ENCODE measurements at places on chromosomes 6 and 20.
A peak's percentile ranks its signal among the peaks of the same experiment; 100 is the strongest.

DNA sequence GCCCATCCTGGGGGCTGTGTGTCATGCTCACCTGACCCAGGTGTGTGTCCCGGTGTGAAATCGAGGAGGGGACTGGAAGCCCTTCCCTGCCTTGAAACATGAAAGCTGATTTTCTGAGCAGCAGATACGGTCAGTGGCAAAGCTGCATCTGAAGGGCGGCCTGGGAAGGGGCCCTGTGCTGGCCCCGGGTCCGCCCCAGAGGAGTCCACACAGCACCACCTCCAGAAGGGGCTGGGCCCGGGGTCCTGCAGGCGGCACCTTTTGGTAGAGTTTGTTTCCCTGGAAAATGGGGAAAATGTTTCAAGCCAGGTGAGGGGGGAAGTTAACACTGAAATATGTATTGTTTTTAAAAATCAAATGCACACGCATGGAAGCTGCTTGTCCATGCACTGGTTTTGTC lies 20.8 kb downstream of the UCKL1 start:
- DNase-seq = no peak

- no peak for DNase-seq
These were observed 256.2 kb downstream of the FNDC1 start for GRCh38 chr6:159425421-159425820.

DNA sequence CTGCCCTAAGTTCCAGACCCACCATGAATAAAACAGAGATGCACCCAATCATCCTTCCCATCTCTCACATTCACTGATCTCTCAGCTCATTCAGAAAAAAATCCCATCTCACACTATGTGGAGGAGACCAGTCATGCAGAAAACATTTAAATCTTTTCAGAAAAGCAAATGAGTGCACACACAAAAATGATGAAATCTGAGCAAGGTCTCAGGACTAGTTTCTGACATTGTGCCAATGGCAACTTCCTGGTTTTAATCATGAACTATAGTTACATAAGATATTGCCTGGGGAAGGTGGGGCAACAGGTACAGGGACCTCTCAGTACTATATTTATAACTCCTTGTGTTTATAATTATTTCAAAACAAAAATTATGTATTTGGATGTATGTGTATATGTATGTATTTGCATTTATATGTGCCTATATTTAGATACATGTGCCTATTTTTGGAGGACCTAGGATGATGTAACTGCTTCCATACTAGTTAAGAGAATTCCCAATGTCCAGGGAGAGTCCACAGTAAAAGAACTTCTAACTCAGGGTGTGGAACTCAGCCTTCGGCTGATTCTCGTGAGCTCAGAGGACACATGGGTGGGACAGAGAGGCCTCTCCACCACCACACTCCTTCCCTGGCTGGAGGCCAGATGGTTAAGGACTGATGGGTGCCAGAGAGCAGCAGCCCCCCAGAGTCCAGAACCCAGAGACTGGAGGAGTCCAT lies 71.7 kb upstream of the MAP3K4 start:
- no peak for DNase-seq

DNA sequence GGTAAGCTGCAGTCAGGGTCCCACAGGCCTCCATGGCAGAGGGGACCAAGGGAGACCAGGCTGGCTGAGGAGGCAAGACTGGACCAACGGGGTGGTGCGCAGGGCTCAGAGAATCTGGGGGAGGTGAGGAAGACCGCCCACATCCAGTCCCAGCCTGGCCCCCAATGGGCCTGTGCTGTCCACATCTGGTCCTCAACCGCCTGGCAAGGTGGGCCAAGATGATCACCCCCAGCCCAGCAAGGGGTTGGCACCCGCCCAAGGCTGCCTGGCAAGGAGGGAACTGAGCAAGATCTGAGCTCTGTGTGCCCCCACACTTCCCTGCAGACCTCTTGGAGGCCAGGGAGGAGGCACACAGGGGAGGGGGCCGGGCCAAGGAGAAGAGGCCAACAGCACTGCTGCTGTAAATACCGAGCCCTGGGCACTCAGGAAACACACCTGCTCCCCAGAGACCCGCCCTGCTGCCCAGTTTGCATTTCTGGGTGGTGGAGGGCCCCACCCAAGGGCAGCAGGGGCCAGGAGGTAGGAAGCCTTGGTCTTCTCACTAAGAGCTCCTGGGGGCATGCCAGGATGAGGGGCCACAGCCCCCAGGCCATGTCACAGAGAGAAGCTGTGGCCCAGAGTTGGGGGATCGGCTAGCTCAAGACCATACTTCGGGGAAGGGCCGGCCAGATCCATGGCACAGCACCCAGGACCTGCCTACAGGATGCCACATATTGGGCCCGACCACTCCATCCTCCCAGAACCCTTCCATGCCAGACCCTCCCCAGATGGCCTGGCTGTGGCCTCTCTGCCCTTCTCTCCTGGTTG lies 109.6 kb downstream of the ASXL1 start:
- DNase-seq = no peak

GRCh38 chr6:105993341-105994117 lies 92.6 kb upstream of the PRDM1 start:
- peak; percentile 27 for DNase-seq

GRCh38 chr6:164023535-164023934 lies 609.0 kb downstream of the QKI start:
- no peak for DNase-seq

DNA sequence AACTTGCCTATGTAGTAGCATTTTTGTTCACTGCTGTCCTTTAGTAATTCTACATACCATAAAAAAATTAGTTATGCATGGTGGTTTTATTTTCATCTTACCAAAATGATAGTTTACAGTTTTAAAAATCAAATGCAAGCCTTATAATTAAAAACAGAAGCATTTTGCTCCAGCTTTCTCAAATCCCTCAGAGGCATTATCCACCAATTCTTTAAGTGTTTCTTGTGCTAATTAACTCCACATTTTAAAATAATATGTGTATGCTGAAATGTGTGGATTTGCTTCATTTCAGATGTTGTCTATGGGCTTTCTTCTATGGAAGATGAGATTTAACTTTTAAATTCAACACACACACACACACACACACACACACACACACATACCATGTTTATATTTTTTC lies 49.3 kb downstream of the PCSK2 start:
- no peak for DNase-seq

GRCh38 chr20:19048995-19049501 lies 163.4 kb upstream of the SLC24A3 start:
- no peak for DNase-seq

GRCh38 chr20:3787324-3788014 lies 929 bp upstream of the CENPB start:
- DNase-seq = no peak

GRCh38 chr6:64872633-64873032 lies 834.4 kb downstream of the EYS start:
- DNase-seq = no peak

DNA sequence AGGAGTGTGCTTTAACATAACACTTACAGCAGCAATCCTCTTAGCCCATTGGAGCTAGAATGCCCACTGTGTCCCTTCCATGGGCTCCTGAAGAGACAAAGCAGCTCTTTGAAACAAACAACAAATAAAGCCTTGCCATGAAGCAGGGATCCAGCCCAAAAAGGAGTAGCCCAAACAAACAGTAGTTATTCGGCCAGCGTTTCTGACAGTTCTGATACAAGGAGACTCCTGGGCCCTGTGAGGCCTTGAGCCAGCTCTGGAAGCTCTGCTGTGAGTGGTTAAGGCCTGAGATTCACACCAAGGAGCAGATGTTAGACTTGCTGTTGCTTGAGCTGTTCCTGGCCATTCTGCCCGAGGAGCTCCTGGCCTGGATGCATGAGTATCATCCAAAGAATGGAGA lies 16.9 kb upstream of the ZSCAN16 start:
- DNase-seq = no peak

DNA sequence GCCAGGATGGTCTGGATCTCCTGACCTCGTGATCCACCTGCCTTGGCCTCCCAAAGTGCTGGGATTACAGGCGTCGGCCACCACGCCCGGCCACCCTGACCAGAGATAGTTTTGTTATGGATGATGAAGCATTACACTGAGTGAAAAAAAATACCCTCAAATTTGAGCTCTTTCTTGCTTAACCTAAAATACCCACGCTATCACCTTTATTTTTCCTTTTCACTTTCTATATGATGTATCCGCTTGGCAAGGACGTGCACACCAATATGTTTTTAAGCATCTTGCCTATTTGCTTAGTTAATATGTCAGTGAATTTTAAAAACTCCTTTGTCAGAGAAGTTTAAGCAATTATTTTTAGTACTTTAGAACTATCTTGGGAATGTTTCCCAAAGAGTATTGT lies 150.4 kb downstream of the INSM1 start:
- DNase-seq = no peak

DNA sequence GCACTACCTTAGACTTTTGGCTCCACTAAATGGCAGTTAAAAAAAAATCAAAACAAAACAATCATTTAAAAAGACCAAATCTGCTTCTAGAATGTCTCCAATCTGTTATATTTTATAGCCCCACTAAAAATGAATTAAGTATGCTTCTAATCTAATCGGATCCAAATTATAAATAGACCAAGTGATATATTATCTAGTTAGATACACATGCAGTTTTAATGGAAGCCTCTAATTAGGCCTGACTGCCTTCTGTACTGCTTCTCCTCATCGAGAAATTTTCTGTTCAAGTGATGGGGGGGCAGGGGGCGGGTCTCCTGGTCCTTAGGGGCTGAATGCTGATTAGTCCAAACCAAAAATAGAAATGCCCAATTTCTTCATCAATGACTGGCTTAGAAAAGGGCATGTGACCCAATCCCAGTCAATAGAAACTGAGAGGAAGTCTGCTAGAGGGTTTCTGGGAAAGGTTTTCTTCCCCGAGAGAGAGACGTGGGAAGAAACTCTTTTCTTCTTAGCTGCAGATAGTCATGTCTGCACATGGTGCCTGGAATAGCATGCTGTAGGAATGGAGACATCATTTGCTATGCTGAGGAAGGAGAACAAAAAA lies 6.9 kb downstream of the SESN1 start:
- DNase-seq = no peak

DNA sequence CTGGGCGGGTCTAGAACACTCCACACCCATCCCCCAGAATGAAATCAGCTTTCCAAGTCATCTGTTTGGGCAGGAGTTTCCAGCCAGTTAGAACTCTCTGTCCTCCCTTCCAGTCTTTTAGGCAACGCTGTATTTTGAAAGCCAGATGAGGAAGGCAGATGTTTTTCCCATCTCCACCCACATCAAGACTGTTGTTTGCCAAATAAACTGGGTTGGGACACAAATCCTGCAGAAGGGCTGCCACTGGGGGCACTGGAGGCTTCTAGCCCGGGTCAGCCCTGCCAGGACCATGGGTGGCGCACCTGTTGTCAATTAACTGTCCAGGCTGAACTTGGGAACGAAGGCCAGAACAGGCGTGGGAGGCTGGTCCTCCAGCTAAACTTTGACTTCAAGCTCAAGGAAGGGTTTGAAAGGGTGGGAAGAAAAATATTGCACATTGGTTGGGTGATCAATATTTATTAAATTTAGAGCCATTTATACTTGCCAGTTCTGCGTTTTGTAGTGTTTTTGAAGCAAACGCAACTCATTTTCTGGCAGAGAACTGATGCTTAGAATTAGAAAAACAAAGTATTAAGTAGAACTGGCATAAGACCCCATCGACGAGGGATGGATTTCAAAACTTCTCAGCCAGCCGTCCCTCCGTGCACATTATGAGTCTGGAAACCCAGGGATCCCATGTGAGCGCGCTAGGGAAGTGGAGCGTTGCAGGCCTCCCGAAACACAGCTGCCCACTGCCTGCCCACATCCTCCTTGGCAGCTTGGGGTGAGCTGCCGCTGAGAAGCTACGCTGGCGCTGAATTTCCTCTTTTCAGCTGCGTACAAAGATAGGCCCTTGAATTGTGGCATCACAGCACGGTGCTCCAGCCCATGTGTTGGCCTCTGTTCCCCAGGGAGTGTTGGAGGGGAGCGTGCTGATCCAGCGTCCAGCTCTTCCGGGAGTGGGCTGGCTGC lies 297.4 kb downstream of the QKI start:
- peak; percentile 6 for DNase-seq

Measured in erythroblast (primary cell).